Activated naive CD8-positive, alpha-beta T cell treated with anti-CD3 and anti-CD28 coated beads, Interleukin-2, amount 10 ng/mL, durations not matched to agents 7 days and 5 days (primary cell): ENCODE measurements at places on chromosomes 2 and 18.

DNA sequence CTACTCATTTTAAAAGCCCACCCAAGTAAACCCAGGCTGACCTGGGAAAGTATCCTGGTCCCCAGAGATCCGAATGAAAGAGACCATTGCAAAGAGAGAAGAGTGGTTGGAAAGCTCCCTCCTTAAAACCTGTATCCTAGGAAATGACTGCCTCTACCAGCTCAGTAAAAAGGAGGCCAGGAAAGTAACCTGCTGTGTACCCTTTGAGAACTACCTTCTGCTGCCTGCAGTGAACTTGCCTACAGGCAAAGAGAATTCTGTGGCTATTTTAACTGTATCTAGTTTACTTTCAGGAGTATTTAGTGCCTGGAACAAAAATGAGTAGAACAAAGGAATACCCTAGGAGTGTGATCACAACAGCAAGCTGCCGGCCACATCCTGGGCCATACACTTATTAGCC lies 641.7 kb upstream of the NRXN1 start:
- no peak for DNase-seq

- no peak for DNase-seq
Observed at GRCh38 chr18:48576457-48576771, 37.6 kb downstream of the CTIF start.

GRCh38 chr2:101361522-101361921 lies 25.8 kb downstream of the CREG2 start:
- DNase-seq, result no peak

GRCh38 chr2:159227467-159227866 lies 59.0 kb downstream of the WDSUB1 start:
- no peak for DNase-seq

DNA sequence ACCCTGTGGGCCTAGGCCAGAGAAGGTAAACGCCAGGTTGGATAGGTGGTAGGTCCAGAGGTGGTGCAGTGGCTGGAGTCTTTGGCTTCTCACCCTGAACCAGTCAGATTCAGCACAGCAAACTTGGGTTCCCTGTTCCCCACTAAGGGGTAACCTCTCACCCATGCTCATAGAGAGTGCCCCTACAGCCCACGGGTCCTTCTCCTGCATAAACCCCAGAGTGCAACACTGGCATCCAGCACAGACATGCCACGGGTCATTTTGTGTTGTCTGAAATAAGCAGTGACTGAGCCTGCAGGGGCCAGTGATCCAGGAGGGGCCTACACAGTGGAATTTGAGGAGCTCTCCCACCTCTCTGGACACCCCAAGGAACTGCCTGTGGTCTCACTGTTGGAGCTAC lies 40.5 kb upstream of the ATP6V1B1 start:
- no peak for DNase-seq

- DNase-seq, result no peak
Observed at GRCh38 chr2:45089554-45090261, 80.5 kb upstream of the SIX2 start.

DNA sequence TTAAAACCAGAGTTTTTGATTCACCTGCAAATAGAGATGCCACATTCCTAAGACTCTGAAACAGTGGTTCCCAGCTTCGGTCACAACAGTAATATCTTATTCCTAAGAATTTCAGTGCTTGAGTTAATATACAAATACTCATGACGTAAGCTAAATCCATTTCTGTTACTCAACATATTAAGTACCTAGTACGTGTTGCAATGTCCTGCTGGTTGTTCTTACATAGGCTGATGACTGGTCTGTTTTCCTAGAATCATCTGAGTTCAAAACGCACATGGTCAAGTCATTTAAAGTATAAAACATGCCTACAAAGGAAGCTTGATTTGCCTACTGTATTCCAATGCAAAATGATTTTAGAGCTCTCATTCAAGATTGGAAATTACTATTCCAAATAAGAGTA lies 7.2 kb downstream of the NCL start:
- no peak for DNase-seq

DNA sequence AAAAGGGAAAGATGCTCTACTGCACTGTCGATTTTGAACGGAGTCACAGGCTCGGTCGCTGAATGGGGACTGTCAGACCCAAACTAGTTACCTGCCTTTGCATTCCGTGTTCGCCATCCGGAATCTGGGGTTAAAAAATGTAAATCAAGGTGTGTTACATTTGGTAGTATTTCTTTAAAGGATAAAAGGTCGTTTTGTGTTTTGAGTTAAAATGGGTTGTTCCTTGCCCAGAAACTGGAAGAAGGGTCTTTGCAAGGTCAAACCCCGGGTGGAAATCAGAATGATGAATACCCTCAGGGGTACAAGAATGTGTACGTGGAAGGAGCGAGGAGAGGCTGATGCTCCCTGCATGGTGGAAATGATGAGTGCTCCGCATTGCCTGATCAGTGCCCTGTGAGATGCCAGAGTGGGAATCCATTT lies 1.0 kb downstream of the VSNL1 start:
- DNase-seq, result no peak

DNA sequence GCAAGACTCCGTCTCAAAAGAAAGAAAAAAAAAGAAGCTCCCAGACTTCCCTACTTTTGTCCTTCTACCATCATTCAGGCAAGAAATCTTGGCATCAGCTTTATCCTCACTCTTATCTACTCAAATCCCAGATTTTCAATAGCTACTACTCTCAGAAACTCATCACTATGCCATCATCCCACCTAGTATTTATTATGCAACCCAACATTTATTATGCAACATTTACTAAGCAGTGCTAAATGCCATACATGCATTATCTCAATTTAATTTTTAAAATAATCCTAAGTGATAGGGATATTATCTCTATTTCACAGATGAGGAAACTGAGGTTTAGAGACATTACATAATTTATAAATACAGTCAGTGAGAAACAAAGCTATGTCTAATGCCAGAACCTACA lies 4.1 kb downstream of the USP37 start:
- no peak for DNase-seq
